ENCODE measurements at places on chromosomes 1 and 21.

DNA sequence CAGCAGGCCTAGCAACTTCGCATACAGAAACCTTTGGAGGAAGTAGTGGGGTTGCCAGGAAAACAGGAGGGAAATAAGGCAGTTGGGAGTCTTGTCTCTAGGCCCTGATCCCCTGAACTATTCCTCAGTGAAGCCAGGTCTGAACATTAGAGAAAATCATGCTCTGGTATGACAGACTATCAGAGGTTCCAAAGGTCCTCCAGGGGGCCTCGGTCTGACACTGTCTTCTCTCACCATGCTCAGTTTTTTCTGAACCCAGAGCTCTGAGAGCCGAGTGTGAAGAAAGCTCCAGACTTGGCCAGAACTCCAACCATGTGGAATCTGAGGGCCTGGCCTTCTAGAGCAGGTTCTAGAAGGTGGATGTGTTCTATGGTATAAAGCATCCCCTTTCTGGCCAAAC lies 4.0 kb downstream of the TOMM40L start:
- no peak for DNase-seq

GRCh38 chr1:111253876-111254275 lies 26.4 kb downstream of the CHI3L2 start:
- no peak for DNase-seq

GRCh38 chr21:33449616-33450015 lies 30.2 kb downstream of the TMEM50B start:
- no peak for DNase-seq

- no peak for DNase-seq
Observed at GRCh38 chr21:42513985-42514882, 582 bp downstream of the SLC37A1 start.

DNA sequence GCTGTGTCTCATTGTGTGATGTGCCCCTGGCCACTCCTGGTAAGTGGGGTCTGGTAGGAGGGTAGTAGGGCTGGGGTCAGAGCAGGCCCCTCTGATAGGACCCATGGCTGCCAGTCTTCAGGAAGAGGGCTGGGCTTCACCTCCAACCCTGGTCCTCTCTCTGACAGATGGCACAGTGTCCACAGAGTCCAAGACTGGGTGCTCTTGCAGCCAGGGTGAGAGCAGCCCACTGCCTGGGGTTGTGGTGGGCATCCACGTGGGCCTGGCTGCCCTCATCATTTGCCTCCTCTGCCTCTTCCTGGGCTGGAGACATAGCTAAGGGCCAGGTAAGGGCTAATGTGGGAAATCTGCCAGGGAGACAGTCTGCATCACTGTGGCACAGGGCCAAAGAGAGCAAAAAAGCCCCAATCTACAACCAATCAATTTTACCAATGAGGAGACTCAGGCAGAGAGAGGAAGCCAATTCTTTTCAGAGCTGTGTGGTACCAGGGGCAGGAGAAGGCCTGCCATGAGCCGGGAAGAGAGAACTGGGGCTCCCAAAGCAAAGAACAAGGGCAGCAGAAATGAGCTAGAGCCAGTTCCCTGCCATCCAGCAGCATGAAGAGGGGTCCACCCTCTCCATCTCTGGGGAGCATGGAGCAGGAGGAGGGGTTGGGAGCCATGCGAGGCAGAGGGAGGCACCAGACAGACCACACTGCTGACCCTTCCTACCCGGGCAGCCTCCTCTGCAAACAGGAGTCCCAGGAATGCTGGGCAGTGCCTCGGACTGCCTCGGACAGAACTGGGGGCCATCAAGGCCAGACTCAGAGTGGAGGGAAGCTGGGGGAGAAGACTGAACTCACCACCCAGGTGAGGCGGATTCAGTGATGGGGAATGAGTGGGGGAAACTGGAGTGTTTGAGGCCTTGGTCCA lies 26.8 kb downstream of the SLC27A3 start:
- DNase-seq: no peak

DNA sequence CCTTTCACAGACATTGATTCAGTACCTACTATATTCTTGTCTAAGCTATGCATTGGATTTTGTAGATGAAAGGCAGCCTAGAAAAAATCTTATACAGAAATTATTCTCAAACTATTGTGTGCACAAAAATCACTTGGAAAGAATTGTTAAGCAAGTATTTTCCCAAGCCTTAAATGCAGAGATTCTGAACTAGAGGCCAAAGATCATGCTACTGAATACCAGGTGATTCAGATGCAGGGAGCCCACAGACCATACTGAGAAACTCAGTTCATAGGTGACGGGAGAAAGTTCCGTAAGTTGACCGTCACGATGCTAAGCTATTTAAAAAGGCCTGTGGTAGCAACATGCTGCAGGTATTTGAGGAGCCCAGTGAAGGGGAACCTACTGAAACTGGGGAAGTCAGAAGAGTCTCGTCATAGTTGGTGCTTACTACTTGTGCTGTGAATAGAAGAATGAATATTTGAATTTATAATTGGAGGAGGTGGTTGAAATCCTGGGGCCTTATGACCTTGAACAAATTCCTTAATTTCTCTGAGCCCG lies 150.8 kb downstream of the NFIA start:
- no peak for DNase-seq

DNA sequence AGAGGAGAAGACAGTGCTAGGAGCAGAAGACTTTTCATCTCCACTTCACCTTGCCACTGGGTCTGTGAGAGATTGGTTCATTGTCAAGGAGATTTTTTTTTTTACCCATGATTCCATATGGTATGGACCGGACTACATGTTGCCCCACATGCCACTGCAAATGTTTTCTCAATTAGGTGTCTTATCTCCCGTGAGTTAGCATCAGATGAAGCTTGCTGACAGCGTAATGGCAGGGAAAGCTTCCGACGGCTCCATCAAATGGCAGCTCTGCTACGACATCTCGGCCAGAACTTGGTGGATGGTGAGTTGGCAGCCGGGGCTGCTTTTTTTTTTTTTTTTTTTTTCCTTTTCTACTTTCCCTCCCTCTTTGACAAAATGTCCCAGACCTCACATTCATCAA lies 217.2 kb upstream of the NFIA start:
- DNase-seq: no peak

- peak; percentile 63 for DNase-seq
Observed at GRCh38 chr1:33329600-33330305, 8.9 kb upstream of the A3GALT2 start.

DNA sequence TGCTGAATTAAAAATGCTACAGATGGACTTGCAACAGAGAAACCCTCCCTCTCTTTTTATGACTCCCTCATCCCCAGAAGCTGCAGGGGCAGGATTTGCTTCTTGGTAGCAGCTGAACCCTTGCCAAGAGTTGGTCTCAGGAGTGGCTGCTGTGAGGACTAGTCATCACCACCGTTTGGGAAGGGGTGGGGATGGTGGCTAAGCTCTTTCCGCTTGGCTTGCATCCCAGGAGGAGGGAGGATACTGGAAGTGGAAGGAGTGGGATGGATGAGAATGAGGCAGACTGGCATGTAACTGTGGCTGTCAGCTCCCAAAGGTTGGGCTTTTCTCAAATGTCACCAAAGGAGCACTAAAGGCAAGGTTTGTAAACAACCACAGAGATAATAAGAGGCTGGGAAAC lies 50.8 kb upstream of the COL24A1 start:
- DNase-seq: no peak

DNA sequence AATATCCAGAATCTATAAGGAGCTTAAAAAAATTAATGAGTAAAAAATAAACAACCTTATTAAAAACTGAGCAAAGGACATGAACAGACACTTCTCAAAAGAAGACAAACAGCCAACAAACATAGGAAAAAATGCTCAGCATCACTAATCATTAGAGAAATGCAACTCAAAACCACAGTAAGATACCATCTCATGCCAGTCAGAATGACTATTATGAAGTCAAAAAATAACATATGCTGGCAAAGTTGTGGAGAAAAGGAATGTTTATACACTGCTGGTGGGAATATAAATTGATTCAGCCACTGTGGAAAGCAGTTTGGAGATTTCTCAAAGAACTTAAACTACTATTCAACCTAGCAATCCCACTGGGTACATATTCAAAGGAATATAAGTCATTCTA lies 25.3 kb downstream of the PIGK start:
- DNase-seq: no peak

GRCh38 chr1:40762144-40762923 lies 21.3 kb upstream of the KCNQ4 start:
- DNase-seq: no peak

GRCh38 chr1:240455228-240455821 lies 156.6 kb downstream of the GREM2 start:
- DNase-seq: no peak

DNA sequence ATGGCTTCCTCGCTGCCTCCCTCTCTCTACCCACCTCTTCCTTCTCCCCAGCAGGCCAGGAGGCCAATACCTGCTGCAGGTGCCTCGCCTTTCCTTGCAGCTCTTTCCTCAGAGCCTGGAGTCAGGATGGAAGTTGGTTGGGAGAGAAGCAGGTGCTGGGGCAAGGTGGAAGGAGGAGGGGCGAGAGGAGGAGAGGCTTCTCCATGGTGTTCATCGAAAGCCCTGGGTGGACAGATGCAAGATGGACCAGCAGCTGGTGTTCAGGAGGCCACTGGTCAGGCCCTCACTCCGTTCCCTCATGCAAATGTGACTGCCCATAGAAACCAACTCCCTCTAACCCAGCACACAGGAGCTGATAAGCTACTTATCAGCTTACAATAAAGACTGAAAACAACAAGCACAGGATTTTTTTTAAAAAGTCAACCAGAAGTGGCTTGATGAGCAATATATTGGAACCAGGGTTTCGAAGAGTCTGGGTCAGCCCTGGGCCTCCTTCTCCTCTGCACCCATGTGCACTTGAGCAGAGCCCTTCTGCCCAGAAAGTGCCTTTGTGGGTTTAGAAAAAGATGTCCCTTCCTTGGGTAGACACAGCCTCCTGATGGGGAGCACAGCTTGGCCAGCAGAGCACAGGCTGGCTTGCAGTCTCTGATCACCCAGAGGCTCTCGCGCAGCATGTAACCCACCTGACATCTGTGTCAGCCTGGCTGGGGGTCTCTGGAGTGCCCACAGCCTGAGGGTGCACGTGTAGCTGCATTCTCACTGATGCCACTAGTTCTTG lies 16.6 kb upstream of the GSTM4 start:
- DNase-seq: no peak

DNA sequence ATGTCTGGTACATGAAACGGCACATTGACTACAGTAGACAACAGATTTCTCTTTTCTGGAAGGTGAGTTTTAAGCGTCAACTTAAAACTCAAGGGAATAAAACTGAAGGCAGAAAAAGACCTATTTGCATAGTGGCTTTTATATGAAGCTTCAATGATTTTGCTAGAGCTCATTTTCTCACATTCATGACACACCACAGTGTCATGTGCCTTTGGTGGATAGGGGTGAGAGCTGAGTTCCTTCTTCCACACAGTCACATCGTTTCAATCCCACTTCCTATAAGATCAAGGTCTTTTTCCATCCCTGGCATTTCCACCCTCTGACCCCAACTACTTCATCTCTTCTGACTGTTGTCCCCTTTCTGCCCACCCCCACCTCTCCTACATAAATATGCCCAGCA lies 31.0 kb downstream of the IL12RB2 start:
- DNase-seq: no peak

- DNase-seq: no peak
Observed at GRCh38 chr1:68199603-68200002, 32.7 kb downstream of the WLS start.

GRCh38 chr1:16970132-16970910 lies 10.1 kb downstream of the MFAP2 start:
- DNase-seq: no peak

- no peak for DNase-seq
Observed at GRCh38 chr1:22826604-22827580, 116.3 kb downstream of the EPHB2 start.

DNA sequence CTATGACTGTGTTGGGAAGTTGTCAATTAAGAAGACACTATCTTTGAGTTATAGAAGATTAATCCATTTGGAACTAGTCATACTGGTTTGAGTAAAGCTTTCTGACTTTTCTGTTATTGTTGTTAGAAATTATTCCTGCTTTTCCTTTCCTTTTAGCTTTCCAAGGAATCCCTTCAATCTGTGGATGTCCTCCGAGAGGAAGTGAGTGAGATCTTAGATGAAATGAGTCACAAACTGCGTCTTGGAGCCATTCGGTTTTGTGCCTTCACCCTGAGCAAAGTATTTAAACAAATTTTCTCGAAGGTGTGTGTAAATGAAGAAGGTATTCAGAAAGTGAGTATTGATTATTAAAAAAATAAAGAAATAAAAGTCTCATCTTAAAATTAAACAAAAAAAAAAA lies 19.3 kb downstream of the GNPAT start:
- no peak for DNase-seq

DNA sequence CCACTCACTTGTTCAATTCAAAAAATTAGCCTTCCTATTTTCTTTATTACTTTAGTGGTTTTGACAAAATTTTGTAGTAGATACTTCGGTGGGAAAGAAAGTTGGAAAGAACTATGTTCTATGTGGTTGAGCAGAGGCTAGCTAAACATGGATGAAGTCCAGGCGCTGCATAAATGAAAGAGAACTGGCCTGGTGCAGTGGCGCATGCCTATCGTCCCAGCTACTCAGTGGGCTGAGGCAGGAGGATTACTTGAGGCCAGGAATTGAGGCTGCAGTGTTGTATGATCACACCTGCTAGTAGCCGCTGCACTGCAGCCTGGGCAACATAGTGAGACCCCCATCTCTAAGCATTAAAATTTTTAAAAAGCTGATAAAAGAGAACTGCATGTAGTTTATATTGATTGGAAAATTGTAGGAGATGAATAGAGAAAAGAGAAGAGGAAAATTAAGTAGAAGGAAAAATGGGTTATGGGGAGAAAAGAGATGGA lies 21.0 kb downstream of the IFNAR1 start:
- DNase-seq: no peak

GRCh38 chr1:164780111-164780812 lies 221.3 kb downstream of the PBX1 start:
- no peak for DNase-seq

GRCh38 chr1:209455145-209455544 lies 128.4 kb upstream of the CAMK1G start:
- DNase-seq: no peak

- peak; percentile 88 for DNase-seq
Observed at GRCh38 chr1:203440771-203441170, 34.8 kb upstream of the PRELP start.

DNA sequence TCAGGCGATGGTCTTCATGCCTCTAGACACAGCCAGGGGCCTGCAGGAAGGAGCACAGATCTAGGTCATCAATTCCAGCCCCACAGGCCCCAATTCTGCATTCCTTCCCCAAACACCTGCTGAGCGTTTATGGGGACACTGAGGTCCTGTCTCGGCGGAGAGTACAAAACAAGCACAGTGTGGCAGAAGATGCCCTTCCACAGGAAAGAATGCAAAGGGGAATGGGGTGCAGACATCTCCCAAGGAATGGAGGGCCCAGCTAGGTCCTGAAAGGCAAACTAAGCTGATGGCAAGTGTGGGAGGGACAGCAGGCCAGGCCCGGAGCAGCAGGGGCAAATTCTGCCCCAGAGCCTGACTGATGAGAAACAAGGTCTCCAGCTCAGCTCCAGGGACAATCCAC lies 3.5 kb upstream of the S100A8 start:
- no peak for DNase-seq
